ENCODE measurements at places on chromosomes 1 and 21.

GRCh38 chr1:98027103-98027705, 106.4 kb upstream of the DPYD start:
- DNase-seq = no peak

DNA sequence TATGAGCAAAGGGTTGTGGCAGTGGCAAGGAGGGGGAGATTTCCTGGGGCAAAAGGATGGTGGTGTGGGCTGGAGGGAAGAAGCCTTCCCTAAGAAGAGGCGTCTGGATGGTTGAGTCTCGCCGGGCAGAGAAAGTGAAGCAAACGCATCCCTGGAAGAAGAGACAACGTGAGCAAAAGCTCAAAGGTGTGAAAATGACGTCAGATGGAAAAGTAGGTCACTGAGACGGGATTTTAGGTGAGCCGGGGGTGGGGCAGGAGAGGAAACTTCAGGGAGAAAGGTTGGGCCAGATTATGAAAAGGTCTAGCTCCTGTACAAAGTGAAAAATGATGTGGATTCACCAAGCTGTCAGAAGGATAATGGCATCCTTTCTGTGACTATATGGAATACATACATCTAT, 95.3 kb upstream of the KCNE2 start:
- no peak for DNase-seq

DNA sequence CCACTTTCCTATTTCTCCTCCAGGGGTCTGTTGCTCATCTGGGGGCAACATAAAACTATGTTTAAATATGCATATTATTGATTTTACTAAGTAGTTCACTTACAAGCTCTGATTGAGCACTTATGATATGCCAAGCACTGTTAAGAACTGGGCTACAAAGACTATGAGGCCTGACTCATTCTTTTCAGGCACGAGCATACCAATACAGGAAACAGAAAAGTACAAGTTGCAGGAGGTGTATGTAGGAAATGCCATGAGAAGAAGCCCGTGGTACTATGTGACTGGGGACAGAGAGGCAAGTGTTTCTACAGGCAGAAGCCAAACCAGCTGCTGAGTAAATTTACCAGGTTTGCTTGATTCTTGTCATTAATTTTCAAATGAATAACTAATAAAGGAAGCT, 120.4 kb upstream of the PTGFR start:
- no peak for DNase-seq

- DNase-seq = no peak
Observed at GRCh38 chr1:230682274-230682673, 31.6 kb downstream of the AGT start.

- no peak for DNase-seq
Observed at GRCh38 chr1:199522338-199522737, 505.2 kb upstream of the NR5A2 start.

GRCh38 chr1:230231774-230232145, 164.7 kb downstream of the GALNT2 start:
- no peak for DNase-seq

- DNase-seq = no peak
Observed at GRCh38 chr21:35239811-35240219, 190.7 kb upstream of the RUNX1 start.

DNA sequence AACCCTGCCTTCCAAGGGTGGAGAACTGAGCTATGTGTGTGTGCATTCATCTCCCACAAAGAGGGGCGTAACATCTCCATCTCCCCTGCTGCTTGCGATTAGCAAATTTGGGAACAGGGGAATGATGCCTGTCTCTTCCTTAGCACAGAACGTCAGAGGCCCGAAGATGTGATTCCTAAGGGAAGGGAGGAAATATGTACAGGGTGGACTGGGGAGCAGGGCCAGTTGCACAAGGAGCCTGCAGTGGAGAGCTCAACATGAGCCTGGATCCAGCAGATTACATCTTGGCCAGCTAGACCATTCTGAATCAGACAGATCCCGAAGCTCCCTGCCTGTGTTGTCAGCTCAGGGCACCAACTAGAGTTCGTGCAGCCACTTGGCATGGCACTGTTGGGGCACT, 118.1 kb downstream of the NGF start:
- no peak for DNase-seq

- peak; percentile 20 for DNase-seq
Observed at GRCh38 chr1:185420588-185421081, 103.6 kb upstream of the IVNS1ABP start.

DNA sequence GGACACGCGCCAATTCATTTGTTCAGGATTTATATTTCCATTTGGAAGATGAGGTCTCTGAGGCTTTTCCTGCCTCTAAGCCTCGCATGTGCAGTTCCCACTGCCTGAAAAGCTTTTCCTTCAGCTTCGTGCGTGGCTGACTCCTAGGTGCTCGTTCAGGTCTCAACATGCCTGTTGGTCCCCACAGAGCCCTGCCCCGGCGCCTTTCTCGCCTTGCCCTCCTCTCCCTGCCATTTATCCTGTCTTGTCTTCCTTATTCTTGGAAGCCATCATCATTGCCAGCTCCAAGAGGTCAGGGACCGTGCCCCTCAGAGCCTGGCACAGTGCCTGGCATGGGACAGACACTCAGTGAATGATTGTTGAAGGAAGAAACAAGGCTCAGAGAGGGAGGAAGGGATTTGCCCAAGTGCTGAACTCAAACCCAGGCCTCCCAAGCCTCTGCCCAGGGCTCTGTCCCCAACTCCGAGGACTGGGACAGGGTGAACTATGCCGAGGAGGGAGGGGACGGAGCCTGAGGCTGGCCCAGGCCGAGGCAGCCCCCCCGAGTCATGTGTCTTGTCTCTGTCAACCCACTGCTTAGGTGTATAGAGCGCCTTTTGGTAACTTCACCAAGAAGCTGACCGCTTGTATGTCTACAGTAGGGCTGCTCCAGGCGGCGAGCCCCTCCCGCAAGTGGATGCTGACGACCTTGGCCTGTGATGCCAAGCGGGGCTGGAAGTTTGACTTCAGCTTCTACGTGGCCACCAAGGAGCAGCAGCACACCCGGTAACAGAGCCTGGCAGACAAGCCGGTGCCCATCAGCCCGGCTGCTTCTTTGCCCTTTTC, 47.3 kb downstream of the DISP3 start:
- DNase-seq = no peak

DNA sequence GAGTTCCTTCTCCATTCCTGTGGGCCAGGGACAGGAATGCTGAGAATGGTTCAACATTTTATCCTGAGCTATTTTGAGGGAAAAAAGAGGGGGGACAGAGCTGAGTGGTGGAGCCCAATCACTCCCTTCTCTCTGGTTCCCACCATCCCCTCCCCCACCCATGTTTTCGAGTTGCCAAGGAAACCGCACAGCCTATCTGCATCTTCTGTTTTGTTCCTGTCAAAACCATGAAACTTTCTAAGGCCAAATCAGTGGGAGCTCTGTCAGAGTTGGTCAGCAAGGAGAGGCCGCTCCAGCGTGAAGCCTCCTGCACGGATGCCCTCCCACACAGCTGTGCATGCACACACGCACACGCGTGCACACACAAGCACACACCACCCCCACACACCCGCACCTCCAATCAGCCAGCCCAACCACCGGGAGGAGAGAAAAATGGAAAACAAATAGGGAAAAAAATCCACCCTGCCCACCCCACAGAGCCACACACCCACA, 54.5 kb upstream of the ATP2B4 start:
- no peak for DNase-seq

All from activated CD4-positive, alpha-beta T cell treated with anti-CD3 and anti-CD28 coated beads, Interleukin-2, Interleukin-4, amounts not matched to agents 100 ng/mL and 50 ng/mL, durations not matched to agents 16 hours and 8 hours (primary cell).